Activated CD4-positive, CD25-positive, alpha-beta regulatory T cell treated with anti-CD3 and anti-CD28 coated beads, Interleukin-2, amount 50 U/mL, for 72 hours (primary cell): ENCODE measurements at places on chromosomes 3 and 15.

GRCh38 chr3:189702066-189702646 is 71.0 kb downstream of the TP63 start:
- DNase-seq: no peak

GRCh38 chr3:27500035-27500434 is 15.9 kb upstream of the SLC4A7 start:
- DNase-seq: no peak

GRCh38 chr3:10378742-10379141 is 57.8 kb upstream of the SEC13 start:
- no peak for DNase-seq

DNA sequence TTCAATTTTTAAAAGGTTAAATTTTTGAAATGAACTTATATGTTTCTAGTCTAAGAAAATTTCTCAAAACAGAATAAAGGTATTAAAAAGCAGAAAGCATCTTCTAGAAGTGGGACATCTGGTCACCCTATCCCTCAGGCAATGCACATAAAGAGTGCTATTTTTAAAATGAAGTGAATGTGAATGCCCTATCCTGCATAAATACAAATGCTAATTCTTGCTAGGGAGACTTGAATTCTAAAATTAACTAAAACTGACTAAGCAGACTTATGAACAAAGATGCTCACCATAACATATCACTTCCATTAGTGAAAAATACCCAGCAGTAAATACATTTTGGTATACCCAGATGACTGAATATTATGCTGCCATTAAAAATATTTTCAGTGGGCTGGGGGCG is 11.7 kb downstream of the MYO5A start:
- no peak for DNase-seq

DNA sequence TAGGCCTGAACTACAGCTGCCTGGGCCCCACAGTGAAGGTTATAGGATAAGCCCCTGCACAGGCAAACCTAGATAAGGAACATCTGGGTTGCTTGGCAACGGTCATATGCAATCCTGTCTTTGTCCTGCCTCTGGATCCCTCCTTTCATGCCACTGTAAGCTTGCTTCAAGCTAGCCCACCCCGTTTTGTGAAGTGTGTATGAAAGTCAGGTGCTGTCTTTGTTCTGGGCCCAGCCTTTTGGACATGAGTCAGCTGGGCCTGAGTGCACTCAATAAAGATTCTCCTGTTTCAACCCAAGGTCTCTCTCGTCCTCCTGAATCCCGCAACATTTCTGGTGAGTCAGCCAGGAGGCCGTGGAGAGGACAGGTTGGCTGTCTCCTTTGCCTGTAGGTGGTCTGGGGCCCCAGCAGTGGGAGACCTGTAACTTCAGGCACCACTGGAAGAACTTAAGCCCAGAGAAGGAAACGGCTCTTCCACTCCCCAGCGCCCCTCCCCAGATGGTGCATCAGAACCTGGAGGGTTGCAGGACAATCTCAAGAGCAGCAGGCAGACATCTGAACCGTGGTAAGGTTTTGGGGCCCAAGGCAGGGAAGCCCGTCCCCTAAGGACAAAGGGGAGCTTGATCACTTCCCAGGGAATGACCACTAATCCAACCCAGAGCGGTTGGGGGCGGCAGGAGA is 8.3 kb upstream of the SLC9C1 start:
- no peak for DNase-seq

DNA sequence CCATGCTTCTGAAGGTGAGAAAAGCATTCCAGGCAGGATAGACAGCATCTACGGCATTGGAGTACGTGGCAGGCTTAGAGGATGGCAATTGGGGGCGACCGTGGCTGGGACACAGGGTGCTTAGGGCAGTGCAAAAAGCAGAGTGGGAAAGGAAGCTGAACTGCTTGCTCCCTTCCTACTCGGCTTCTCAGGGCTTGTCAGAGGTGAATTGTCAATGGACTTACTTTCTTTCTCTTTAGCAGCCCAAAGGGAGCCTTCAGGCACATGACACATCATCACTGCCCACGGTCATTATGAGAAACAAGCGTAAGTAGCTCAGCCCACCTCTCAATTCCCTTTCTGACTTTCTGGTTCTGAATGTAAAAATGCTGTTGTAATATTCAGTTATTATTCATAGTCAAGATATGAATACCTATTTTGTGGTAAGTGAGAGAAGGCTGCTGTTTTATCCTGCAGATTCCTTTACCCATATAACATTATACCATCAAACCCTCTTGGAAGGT is 84.3 kb downstream of the KLHL25 start:
- DNase-seq: no peak

GRCh38 chr15:90836296-90836871 is 32.0 kb upstream of the FURIN start:
- no peak for DNase-seq

DNA sequence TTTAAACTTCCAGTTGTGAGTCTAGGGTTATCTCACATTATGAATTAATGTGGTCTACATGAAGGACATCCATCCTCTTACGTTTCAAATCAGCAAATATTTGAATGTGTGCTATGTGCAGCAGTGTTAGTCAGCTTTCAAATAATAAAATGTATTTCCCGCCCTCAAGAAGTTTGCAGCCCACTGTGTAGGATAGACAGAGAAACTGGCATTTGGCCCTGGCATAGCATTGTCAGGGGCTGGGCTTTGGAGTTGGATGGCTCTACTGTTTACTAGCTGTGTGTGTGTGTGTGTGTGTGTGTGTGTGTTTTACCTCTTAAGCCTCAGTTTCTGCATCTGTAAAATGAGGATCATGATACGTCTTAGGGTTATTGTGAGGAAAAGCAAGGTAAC is 400.5 kb upstream of the C2CD4B start:
- DNase-seq: no peak
